H7 (cell line): ENCODE measurements at places on chromosomes 1 and 21. TPM values are rescaled to one million over a fixed set of nuclear protein-coding genes. Genes with fewer than 3 reads are reported as not detected.

The THEM5 gene
- total RNA-seq: not detected in 2 replicates

The CASQ1 gene
- total RNA-seq: 4.2 and 4.4 TPM in 2 replicates

The TRABD2B gene
- total RNA-seq: 2.0 and 4.4 TPM in 2 replicates

The FAM72B gene
- 20.6 and 32.4 TPM in 2 replicates for total RNA-seq

The FNDC7 gene
- 0.03 and 0.33 TPM in 2 replicates for total RNA-seq

The ANKRD35 gene
- 0.22 and 0.52 TPM in 2 replicates for total RNA-seq

The FCRL2 gene
- not detected in 2 replicates for total RNA-seq

GRCh38 chr1:44631333-44631646 lies 43.0 kb downstream of the TMEM53 start:
- DNase-seq: no peak

GRCh38 chr1:224671076-224671475 lies 55.0 kb downstream of the CNIH3 start:
- DNase-seq: no peak

GRCh38 chr1:192386051-192386650 lies 69.4 kb downstream of the RGS21 start:
- no peak for DNase-seq

- no peak for DNase-seq
Observed at GRCh38 chr21:31318971-31319370, 25.1 kb downstream of the TIAM1 start.

- DNase-seq: no peak
Observed at GRCh38 chr21:29504751-29505321, 206.1 kb downstream of the BACH1 start.

DNA sequence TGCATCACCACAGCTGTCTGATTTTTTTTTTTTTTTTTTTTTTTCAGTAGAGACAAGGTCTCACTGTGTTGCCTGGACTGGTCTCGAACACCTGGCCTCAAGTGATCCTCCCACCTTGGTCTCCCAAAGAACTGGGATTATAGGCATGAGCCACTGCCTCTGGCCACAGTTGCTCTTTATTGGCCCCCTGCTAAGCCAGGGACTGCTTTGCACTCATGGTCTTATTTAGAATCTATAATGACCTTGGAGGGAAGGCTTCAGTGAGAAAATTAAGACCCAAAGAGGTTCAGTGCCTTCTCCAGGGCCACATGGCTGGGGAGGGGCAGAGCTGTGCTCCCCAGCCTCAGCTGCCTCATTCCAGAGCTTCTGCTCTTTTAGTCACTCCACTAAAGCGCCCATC lies 84.9 kb downstream of the PTPRU start:
- no peak for DNase-seq

DNA sequence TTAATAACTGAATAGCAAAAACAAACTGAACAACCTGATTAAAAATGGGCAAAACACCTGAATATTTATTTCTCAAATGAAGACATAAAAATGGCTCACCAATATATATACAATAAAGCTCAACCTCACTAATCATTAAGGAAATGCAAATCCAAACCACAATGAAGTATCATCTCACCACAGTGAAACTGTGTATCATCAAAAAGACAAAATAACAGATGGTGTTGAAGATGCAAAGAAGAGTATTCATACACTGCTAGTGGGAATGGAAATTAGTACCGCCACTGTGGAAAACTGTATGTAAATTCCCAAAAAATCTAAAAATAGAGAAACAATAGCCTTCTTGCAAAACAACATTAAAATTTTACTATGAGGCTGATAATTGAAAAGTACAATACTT lies 1660.1 kb upstream of the B3GALT2 start:
- DNase-seq: no peak

DNA sequence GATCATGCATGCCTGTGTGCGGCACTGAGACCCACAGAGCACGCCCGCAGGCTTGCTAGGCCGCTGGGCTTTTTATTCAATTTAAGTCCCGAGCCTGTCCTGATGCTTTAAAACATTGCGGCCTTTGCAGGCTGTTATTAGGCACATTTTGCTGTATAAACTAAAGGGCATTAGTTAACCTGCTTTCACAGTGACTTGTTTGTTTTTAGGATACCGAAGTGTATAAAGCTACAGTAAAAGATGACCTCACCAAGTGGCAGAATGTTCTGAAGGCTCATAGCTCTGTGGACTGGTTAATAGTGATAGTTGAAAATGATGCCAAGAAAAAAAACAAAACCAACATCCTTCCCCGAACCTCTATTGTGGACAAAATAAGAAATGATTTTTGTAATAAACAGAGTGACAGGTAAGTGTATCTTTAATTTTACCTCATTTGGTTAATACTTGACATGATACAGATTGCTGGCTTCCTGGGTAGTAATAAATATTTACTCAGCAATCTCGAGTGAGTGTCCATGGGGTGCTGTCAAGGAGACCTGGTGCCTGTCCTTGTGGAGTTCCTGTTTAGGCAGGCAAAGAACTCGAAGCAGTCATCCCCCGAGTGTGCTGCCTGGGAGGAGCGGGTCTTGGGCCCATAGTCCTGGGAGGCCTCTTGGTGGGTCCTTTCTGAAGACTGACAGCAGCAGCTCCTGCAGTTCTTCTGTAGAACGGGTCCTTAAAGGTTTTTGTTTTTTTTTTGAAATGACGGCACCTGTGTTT lies 40.1 kb downstream of the TRAPPC10 start:
- DNase-seq: no peak

- no peak for DNase-seq
Observed at GRCh38 chr1:209387969-209388329, 195.6 kb upstream of the CAMK1G start.

DNA sequence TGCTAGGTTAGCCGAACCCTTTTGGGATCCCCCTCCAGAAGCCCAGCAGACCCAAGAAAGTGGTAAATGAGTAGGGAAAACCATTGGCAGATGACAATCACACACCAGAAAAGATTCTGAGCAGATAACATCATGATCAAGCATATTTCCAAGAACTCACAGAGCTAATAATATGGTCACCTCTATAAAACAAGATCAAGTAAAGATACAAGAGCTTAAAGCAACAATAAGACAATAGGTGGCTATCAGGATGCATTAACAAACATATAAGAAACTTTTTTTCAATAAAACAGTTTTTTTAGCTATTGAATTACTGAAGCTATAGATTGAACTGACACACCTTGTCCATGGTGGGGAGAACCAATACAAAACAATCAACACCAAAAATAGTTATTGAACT lies 29.0 kb downstream of the UBASH3A start:
- no peak for DNase-seq

GRCh38 chr1:154859786-154860155 lies 10.3 kb downstream of the KCNN3 start:
- no peak for DNase-seq

GRCh38 chr1:93906480-93906879 lies 2.8 kb downstream of the GCLM start:
- DNase-seq: no peak

GRCh38 chr1:29621826-29622435 lies 385.6 kb downstream of the PTPRU start:
- no peak for DNase-seq

DNA sequence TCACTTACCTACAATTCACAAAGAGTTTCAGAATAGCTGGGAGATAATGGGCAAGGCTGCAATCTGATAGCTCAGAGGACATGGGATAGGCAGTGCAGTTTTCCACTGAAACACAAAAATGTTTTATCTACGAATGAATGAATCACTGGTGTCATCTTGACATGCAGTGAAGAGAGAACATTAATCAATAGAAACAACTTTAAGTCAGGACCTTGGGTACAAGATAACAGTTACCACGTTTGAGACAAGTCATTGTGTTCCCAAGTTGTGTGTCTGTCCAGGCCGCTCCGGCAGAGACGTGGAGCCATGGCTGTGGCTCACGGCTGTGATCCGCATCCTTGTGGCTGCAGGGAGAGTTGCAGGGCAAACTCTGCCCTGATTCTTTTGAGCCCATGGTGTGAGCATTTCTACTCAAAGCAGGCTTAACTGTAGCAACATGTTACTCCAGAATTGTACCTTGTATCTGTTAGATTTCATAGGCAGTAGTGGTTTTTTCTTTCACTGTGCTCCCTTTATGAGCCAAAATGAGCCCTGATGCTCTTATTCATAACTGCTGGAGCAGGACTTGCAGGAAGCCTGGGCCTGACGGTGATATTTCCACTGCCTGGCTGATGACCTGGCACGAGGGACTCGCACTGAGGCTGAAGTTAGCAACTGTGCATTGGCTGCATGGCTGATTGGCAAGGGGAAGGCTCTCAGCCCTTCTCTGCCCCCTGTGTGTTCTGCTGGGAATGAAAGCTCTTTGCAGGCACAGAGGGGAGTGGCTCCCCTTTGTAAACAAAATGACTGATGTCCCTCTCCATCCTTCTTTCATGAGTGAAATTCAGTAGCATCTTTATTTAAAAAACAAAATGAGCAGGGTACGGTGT lies 465.2 kb downstream of the AJAP1 start:
- peak; percentile 37 for DNase-seq

DNA sequence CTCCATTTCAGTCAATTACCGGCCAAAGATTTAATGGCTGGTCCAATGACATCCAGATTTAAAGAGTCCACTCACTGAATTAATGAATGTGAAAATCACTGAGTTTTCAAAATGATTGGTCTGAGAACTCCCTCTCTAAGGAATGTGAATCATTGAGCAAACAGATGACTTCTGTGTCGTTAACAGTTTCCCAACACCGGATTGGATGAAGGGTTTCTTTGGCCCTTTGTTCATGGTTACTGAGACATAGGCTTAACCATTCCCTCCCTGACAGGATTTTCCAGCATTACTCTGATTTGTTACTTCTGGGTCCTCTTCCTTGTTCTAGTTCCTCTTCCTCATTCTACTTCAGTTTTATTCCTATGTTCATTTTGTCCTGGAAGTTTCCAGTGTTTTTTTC lies 1.5 kb upstream of the CLDN17 start:
- no peak for DNase-seq
